ENCODE measurements at places on chromosomes 6 and 20.
A peak's percentile ranks its signal among the peaks of the same experiment; 100 is the strongest.

GRCh38 chr20:58909585-58909984 is 57.1 kb downstream of the GNAS start:
- DNase-seq = no peak

DNA sequence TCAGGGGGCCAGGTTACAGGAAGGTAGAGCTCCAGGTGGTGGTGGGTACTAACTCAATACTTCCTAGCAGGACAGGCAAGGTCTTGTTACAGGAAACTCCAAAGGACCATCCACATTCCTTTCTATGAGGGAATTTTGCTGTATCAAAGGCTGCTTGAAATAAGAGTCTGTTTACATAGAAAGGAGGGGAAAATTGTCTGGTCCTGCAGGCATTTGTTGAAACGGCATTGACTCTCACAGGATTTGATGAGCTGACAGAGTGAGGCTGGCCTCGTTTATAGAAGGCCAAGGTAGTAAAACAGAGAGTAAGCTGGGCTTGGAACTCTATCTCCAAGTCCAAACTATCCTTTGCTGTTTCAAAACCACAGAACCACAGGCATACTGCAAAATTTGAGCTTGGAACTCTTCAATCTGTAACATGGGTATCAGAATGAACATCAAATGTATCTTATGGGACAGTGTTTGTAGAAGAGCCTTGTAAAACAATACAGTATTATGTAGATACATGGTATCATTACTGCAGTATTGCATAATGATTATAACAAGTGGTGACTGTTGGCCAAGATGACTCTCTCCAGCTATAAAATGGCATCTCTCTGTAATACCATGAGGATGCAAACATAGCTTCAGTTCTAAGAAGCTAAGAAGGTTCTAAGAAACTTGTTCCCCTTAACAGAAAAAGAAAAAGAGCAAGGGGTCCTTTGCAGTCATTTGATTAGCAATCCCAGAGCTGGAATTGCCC is 61.5 kb downstream of the TRAM2 start:
- no peak for DNase-seq

DNA sequence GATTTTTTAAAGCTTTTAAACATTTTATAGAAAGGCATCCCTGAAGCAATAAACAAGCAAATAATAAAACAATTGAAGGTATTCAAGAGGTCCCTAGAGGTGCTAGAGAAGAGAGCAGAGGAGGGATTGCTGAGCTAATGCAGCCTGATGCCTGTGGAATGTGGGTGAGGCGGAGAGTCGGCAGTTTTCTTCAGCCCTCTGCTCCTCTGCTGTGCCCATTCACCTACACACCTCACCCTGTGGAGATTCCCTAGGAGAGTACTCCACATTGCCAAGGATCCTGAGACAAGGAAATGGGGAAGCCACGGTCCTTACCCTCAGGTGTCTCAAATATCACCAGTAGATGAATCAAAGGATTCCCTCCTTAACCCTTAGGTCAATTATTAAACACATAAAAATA is 199.8 kb upstream of the POU3F2 start:
- no peak for DNase-seq

- no peak for DNase-seq
These were observed 252.9 kb upstream of the RUNX2 start for GRCh38 chr6:45075246-45075645.

DNA sequence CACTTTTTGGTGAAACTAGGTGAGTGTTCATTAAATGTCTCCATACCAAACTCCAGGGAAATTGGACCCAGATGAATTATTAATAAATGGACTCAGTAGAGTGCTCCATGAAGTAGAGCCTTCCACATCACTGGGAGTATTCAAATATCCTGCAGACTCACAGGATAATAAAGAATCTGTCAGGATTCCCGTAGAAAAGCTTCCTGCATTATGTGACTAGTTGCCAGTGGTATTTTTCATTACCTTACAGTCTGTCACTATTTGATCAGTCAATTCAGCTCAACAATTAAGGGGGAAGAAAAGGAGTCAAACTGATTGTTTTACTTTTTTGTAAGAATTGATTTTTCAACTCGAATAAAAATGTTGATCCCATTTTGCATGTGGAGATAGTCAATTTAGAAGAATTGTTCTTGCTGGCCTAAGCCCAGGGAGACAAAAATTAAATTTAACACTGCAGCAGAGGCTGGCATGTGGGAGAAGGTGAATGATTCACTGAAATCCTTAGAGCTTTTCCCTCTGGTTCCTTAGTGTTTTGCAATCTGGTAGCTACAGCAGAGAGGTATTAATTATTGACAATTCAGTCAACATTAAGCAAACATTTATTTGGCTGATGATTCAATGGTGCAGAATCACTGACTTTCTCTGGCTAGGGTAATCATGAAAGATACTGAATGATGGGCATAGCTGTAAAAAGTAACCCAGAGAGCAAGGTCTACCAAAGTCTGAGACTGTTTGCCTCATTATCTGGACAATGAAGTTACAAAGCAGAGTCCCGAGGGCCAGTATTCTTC is 442.4 kb downstream of the CD83 start:
- no peak for DNase-seq

- DNase-seq = no peak
These were observed 42.9 kb downstream of the ID4 start for GRCh38 chr6:19880066-19880465.

DNA sequence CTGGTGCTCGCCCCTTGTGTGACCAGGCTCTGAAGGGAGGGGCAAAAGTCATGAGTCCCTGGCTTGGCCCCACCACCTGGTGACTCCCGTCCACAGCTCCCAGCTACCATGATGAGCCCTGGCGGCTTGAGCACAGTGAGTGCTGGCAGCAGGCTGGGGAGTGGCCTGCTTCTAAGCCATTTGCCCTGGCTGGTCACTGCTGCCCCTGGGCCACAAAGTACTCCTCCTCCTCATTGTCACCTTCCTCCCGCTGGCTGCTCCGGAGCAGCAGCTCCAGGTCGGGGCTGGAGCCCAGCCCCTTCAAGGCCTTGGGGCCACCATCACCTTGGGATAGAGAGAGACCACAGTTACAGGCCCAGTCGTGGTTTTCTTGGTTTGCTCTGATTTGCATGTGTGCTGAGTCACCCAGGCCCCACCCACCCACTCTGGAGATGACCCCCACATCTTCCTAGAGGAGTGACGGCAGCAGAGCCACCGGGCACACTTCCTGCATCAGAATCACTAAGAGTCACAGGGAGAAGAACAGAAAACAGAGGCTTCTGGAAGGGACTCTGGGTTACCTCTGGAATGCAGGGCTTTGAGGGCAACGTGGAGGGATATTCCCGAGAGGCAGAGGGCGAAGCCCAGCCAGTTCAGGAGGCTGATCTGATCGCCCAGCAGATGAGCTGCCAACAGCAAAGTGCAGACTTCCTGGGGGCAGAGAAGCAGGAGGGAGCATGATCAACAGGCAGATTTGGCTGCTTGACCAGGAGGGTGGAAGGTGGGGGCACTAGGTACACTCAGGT is 42.1 kb upstream of the CDH22 start:
- DNase-seq = peak; percentile 42

DNA sequence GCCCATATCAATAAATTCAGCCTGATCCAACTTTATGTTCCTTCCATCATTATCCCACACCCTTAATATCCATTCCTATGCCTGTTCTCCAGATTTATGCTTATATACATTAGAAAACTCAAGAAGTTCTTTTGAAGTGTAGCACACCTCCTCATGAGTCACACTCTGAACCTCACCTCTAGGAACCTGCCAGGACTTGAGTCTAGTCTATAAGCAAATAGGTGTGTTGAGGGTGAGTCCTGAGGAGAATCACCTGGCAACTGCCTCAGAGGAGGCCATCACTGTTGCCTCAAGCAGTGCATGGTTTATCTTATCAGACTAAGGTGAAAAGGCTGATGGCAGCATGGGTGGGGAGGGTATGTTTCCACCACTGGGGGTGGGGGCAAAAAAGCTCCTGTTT is 496.7 kb downstream of the C6orf118 start:
- no peak for DNase-seq

DNA sequence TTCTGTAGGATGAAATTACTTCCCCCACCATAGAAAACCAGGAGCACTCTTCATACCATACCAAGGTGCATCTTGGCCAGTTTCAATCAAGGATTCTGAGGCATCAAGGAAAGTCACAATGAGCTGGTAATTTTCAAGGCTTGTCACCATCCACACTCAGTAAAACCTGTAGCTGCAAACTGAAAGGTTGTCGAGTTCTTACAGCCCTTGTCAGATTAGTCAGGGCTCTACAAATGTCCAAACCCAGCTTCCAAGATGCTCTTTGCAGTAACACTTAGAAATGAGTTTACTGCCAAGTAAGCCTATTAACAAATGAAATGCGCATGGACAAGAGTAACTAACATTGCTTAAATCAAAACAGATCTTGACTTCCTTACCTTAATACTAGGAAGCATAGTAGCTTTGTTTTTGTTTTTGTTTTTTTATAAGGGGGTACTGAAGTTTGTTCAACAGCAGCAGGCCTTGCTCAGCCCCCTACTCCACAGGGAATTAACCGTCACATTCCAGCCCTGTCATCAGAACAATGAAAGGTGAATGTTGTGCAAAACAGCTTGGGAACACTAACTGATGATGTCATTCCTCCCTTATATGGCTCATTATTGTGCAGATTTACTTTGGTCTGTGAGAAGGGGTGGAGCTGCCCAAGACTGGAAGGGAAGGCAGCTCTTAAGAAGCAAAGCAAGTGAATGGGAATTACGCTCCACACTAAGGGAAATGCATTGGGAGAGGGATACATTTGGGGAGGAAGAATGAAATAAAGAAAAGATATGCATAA is 49.9 kb upstream of the TMEM30A start:
- DNase-seq = no peak

DNA sequence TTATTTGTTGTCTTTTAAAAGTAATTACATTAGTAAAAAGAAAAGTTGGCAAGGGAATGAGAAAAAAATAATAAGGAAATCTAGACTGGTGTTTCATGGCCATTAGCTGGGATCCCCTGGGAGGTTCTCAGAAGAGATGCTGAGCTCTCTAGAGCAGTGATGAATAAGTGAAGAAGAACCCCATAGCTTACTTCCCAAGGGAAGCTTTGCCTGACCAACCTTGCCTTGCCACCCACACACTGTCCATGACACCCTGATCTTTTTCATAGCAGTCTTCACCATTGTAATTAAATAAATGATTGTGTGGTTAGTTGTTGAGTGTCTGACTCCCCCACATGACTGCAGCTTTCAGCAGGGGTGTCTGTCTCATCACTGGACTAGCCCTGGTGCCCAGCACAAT is 5.9 kb downstream of the C6orf163 start:
- no peak for DNase-seq

DNA sequence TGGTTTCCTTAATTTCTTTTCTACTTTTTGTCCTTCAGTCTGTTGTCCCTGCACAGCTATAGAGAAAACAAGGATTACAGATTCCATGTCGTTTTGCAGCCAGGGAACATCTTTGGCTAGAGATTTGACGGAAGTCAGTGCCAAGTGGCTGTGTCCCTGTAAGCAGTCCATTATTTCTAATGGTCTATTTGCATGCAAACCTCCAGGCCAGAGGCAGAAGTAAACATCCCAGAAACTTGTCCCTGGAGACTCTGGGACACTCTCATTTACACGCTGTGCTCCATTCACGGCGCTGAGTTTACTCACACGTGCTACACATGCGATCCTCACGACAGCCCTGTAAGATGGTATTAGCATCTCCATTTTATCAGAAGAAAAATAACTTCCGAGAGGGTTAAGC is 355.5 kb downstream of the PRKN start:
- DNase-seq = no peak

DNA sequence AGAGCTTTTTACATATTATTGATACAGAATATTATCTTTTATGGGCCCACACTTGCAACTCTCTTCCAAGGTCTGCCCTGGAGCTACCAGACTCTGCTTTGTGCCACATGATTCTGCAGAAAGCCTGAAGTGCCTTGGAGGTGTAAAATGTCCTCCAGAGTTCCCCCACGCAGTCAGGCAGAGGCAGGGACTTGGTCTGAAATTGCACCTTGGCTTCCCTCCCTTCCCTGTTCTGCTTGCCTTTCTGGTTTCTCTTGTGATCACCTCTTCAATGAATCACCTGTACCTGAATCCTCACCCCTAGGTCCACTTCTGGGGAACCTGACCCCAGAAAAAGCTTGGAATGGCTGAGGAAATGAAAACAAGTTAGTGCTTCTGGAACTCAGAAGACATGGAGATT is 43.0 kb upstream of the TGM2 start:
- DNase-seq = no peak

DNA sequence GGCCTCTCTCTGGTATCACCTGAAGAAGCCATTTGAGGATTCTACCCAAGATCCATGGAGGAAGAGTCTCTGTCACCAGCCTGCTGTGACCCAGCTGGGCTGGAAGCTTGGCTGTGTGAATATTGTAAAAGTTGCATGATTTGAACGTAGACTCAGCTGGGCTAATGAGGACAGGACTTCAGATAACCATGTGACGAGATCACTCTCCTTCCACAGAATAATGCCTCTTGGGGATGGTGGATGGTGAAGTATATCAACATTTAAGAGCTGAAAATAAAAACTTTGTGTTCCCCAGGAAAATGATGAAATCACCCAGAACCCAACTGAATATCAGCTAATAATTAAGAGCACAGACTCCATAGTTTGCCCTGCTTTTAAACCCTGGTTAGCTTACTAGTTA is 427.9 kb downstream of the CD83 start:
- no peak for DNase-seq

DNA sequence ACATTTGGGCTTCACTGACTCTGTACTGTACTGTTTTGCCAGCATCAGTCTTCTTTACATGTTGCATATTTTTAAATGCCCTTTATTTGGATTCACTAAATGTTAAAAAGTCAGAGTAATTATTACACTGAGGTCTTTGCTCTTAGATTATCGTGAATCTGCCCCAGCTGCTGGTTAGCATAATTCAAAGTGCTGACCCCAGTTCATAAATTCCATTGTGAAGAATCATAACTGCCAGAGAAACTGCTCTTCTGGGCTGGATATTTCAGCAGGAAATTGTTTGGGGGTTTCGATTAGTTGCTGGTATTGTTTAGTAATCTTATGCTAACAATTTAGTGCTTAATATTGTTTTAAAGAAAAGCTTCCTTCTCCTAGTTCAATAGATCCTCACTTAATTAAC is 682.1 kb upstream of the MAP3K7 start:
- DNase-seq = no peak

- no peak for DNase-seq
These were observed 29.9 kb downstream of the MKKS start for GRCh38 chr20:10404023-10404628.

DNA sequence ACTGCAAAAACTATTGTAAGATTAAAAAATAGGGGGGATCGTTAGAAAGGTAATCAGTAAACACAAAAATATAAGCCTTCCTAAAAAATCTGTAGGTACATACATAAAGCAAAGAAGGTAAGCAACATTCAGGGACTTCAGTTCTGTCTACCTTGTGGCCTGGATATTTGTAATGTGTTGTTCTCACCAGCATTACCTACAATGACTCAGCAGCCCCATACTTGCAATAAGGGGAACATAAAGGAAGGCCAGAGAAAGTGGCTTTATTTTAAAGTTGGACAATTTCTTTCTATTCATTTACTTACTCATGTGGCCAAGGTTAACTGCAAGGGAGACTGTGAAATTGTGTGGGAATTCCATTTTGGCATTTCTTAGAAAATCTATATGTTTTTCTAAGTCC is 277.2 kb upstream of the PREP start:
- no peak for DNase-seq
